Activated T-helper 17 cell treated with anti-CD3 and anti-CD28 coated beads, Interleukin-2, amount 50 U/mL, for 72 hours (primary cell): ENCODE measurements at places on chromosomes 5 and 9.
A peak's percentile ranks its signal among the peaks of the same experiment; 100 is the strongest.

DNA sequence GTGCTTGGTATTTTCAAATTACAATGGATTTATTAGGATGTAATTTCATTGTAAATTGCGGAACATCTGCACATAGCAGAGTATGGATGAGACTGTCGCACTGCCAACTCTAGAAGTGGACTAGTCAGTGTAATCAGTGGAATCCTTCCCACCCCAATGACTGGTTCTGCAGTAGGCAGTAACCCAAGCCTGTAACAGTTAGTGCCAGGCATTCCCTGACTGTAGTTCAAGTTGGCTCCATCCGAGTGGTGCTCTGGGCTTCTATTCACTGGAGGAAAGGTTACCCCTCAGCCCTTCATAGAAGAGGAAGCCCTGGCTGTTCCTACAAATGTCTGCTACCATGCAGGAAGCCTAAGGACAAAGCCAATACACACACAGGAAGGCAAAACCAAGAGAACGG lies 23.2 kb downstream of the AK3 start:
- no peak for ATAC-seq

- ATAC-seq = no peak
These were observed 131.1 kb downstream of the ST8SIA4 start for GRCh38 chr5:100772006-100772405.

DNA sequence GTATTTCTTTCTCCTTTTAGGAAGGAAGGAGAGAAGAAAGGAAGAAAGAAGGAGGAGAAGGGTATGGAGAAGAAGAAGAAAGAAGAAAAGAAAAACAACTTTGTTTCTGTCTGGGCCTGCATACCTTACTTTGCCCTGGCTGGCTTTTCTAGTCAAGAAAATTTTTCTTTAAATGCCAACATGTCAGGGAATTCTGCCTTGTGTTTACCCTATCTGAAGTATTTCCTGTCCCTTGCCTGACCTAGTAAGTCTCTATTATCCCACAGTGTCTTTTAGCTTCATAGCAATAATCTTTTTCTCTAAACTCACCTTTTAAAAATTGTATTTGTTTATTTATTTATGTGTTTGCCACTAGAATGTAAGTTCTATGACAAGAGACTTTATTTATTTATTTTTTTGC lies 1864.1 kb downstream of the EFNA5 start:
- no peak for ATAC-seq

DNA sequence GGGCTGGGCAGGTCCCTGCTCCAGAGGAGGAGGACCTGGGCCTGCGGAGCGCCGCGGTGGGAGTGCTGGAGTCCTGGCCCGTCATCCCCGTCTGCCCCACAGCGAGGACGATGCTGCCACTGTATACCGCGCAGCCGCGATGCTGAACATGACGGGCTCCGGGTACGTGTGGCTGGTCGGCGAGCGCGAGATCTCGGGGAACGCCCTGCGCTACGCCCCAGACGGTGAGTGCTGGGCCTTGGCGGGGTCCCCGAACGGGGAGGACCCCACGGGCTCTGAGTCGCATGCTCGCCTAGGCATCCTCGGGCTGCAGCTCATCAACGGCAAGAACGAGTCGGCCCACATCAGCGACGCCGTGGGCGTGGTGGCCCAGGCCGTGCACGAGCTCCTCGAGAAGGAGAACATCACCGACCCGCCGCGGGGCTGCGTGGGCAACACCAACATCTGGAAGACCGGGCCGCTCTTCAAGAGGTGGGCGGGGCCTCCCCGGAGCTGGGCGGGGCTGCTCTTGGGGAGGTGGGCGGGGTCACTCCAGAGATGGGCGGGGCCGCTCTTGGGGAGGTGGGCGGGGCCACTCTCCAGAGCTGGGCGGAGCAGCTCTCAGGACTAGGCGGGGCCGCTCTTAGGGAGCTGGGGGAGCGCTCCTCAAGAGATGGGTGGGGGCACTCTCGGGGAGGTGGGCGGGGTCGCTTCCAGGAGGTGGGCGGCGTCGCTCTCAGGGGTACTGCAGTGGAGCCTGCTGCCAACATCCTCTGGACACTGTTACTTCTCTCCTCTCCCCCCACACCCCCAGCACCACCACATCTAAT lies 13.1 kb downstream of the LRRC26 start:
- peak; percentile 74 for ATAC-seq

DNA sequence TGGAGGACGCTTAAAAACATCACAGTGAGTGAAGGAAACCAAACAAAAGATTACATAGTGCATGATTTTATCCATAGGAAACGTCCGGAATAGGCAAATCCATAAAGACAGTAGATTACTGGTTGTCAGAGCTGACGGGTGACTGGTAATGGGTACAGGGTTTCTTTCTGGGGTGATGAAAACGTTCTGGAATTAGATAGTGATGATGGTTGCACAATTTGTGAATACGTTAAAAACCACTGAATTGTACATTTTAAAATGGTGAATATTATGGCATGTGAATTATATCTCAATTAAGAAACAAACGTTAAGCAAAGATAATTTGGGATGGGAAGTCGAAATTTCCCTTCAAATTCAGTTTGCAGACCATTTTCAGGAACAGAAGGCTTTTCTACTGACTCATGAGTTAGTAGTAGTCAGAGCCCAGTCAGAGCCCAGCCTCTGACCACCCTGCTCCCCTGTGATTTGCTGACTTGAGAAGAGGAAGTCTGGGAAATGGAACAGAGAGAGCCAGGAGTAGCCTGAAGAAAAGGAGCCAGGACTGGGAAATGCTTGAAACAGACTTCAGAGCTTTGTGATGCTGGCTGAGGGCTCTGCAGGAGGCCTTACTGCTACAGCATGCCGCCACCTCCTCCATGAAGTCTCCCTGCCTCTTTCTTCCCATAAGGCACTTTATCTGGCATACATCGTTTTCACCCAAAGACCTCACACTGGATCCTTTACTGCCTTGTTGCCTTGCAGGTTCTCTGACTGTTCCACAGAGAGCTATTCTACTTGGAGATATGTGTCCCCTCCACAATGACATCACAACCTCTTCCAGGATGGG lies 46.4 kb upstream of the CTNNA1 start:
- ATAC-seq = no peak

DNA sequence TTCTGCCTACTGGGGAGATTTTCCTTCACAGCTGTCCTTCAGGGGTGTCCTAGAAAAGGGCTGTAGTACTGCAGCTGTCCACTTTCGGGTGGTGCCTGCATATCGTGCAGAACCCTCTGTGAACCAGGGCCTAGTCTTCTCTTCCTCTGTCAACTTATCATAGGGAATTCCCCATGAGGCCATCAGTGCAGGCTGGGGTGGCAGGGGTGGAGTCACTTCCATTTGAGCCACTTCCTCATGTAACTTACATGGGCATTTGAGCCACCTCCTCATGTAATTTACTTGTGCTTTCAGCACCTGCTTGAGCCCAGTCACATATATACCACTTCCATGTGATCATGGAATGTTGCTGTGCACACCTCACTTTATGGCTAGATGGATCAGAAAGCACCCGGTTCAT lies 742.0 kb upstream of the RGMB start:
- ATAC-seq = no peak

- no peak for ATAC-seq
These were observed 221.8 kb upstream of the TUT7 start for GRCh38 chr9:86575825-86576525.

GRCh38 chr9:14056316-14056861 lies 257.6 kb downstream of the NFIB start:
- ATAC-seq = no peak

DNA sequence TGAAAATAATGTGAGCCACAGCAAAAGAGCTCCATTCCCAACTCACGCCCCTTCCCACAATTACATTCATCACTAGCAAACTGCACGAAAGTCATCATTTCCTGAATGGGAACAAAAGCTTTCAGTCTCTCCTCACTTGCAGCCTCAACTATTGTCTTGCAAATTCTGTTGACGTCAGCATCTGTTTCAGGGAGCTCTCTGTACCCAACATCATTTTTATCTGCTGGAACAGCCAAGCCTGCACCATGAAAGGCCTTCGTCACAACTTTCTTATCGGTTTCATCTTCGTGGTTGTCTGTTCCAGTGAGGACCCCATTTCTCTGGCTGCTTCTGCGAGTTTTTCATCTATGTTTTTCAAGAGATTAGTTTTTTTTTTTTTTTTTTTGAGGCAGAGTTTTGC lies 14.3 kb upstream of the RNF130 start:
- no peak for ATAC-seq

- ATAC-seq = no peak
These were observed 440.5 kb downstream of the BRINP1 start for GRCh38 chr9:118928722-118929121.

DNA sequence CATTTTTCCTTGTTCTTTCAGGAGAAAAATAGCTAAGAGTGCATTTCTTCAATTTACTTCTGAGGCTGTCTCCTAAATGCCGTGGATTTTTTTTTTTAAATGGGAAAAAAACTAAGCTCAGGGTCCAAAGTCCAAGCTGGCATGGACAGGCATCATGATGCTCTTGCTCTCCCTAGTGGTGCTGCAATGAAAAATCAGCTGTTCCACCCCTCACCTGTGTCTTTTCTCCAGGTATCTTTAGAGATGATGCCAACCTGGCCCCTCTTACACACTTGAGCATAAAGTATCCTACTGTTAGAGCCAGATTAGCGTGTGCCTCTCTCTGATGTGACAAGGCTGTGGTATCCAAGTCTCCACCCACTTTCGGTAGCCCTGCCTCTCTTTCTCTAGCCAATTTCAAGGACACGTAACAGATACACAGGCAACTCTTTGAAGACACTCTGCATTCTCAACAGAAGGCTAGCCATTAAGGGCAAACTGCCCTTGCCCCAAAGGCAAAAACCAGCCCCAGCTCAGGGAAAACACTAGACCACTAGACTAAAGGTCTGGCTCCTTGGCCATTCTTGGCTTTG lies 208.8 kb downstream of the SAXO1 start:
- ATAC-seq = no peak

DNA sequence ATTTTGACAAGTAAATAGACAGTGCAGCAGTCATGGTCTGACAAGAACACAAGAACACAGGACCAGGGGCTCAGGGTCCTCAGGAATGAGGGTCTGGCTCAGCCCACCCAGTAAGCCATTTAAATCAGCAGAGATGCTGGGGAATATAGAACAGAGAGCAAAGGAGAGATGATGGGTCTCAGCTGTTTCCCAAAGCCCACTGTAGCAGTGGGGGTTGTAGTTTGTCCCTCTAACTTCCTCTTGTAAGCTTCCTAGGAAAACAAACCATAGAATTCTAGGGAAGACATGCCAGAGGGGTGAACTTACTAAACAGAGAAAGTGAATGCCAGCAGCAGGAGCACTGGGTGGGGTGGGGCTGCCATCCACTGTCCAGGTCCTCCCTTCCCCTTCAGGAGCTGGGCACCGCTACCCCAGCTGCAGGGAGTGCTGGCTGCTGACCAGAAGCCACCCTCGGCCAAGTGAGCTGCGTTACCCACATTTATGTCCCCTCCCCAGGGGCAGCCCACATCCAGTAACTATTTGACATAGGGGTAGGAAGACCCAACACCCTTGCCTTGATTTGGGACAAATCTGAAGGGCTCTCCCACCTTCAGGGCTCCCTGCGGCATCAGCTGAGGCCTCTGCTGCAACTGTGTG lies 41.6 kb downstream of the GABBR2 start:
- ATAC-seq = no peak

- no peak for ATAC-seq
These were observed 126.4 kb upstream of the CCNG1 start for GRCh38 chr5:163310997-163311396.

DNA sequence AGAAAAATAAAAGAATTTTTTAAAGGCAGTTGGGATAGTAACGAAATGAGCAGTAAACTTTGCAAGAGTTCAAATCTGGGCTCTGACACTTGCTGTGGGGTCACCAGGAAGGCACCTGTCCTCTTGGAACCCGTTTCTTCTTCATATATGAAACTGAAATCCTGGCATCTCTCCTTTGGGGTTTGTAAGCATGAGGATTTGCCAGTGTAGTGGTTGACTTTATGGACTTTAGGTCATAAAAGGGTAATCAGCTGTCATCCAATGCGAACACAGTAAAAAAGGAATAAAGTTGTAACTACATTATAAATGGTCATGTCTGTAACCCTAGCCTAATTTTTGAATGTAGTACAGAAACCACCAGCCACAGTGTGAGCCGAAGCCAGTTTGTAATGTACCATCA lies 1.3 kb downstream of the RAB14 start:
- no peak for ATAC-seq

DNA sequence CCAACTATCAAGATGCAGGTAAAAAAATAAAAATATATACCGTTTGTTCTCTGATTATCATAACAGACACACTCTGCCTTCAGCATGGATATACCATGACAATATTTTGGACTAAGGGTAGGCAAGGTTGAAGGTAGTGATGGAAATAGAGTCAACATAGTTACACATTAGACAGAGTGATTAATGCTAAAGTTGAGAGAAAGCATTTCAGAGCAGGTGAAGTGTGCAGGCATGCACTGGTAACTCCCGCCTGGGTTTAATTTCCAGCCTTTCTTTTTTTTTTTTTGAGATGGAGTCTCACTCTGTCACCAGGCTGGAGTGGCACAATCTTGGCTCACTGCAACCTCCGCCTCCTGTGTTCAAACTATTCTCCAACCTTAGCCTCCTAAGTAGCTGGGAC lies 458.5 kb downstream of the TLR4 start:
- no peak for ATAC-seq
